PC-3 (cell line): ENCODE measurements at places on chromosomes 1 and 21. TPM values are rescaled to one million over a fixed set of nuclear protein-coding genes. Genes with fewer than 3 reads are reported as not detected.

- no peaks in the 10 kb centered on the region for H3K36me3 ChIP-seq
- peaks cover 3% of the 10 kb centered on the region; the same call in 1 of the 2 replicates for H3K4me1 ChIP-seq
- no peak overlapping the region for H3K27ac ChIP-seq
Observed at GRCh38 chr1:100806601-100807000, 87.1 kb downstream of the VCAM1 start.

DNA sequence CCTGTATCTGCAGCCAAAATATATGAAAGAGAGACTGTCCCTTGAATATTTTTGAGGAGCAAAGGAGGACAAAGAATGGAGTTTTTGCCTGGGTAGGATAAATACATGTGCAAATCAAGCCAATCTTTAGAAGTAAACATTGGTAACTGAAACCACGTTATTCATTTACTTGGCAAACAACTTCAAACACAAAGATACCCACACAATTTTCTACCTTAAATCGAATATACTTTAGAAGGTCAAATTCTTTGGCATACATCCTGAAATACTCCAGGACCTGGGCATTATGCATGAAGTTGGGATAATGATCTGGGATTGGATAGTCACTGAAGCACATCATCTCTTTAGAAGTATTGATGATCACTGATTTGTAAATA, 9.6 kb downstream of the FMO5 start:
- H3K4me1 ChIP-seq: peaks cover 8% of the 10 kb centered on the region
- H3K4me3 ChIP-seq: no peak overlapping the region
- no peaks in the 10 kb centered on the region for H3K27me3 ChIP-seq
- no peak for DNase-seq
- no peaks in the 10 kb centered on the region for H3K36me3 ChIP-seq
- H3K27ac ChIP-seq: no peak overlapping the region

GRCh38 chr1:43779266-43779665, 71.9 kb downstream of the ST3GAL3 start:
- DNase-seq: no peak
- no peaks in the 10 kb centered on the region for H3K27me3 ChIP-seq
- H3K27ac ChIP-seq: no peak overlapping the region

DNA sequence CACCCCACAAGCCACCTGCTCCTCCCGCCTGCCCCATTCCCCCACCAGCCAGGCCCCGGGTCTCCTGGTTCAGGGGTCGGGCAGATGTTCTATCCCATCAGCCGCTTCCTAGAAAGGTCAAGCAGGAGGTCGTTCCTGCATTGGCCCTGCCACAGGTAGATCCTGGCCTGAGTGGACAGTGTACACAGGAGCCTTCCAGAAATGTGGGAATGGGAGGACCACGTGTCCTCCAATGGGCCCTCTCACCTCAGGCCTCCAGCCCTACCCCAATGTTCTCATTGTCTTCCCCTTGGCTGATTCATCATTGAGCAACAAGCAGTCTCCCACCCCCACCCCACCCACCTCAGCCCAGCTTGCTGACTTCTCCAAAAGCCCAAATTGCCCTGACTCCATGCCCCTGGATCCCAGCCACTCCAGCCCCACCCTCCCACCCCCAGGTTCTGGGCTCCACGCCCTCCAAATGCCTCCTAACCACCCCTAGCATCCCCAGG, 2.1 kb downstream of the S100A16 start:
- H3K27me3 ChIP-seq: no peaks in the 10 kb centered on the region
- peaks cover 29% of the 10 kb centered on the region for H3K36me3 ChIP-seq
- peak; percentile 94 for DNase-seq
- peak overlapping the region; percentile 100 for H3K27ac ChIP-seq

DNA sequence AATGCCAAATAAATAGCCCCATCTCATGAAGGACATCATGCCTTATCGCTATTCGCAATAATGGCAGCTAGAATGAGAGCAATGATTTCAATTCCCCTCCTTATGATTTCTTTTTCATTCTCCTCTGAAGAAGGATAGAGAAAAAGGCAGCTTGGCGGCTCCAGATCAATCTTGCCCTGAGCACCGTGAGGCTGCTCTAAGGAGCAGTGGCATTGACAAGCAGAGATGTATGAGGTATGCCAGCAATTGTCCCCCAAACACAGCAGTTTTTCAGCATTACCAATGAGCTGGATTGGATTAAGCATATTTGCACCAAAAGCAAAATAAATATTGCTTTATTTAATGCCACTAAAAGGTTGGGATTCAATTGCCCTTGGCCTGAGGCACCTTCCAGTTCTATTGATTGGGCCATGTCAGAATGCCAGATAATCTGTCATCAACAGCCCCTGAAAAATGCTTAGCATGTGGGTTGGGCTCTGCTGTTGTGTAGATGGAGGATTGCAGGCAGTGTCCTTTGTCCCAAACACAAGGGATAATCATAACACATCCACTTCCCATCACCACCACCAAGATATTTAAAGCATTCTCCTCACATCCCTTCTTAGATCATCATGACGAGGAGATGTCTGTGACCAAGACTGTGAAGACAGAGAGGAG, 135.7 kb downstream of the BEND5 start:
- H3K27ac ChIP-seq: no peak overlapping the region
- no peak for DNase-seq
- no peaks in the 10 kb centered on the region for H3K36me3 ChIP-seq
- H3K4me1 ChIP-seq: no peaks in the 10 kb centered on the region
- peaks cover 92% of the 10 kb centered on the region for H3K27me3 ChIP-seq

GRCh38 chr1:204972426-204972825, 70.6 kb upstream of the CNTN2 start:
- no peak for DNase-seq
- no peak overlapping the region for H3K27ac ChIP-seq
- H3K27me3 ChIP-seq: peaks cover 14% of the 10 kb centered on the region; the same call in 1 of the 2 replicates

- H3K4me1 ChIP-seq: no peaks in the 10 kb centered on the region
- no peak for DNase-seq
- H3K4me3 ChIP-seq: no peak overlapping the region
- H3K27me3 ChIP-seq: no peaks in the 10 kb centered on the region
- no peaks in the 10 kb centered on the region for H3K36me3 ChIP-seq
- no peak overlapping the region for H3K27ac ChIP-seq
Observed at GRCh38 chr1:80675454-80675853, 1125.3 kb upstream of the ADGRL2 start.

- H3K27ac ChIP-seq: no peak overlapping the region
- no peaks in the 10 kb centered on the region for H3K4me1 ChIP-seq
- H3K27me3 ChIP-seq: no peaks in the 10 kb centered on the region
Observed at GRCh38 chr1:53725238-53725689, 13.7 kb downstream of the GLIS1 start.

DNA sequence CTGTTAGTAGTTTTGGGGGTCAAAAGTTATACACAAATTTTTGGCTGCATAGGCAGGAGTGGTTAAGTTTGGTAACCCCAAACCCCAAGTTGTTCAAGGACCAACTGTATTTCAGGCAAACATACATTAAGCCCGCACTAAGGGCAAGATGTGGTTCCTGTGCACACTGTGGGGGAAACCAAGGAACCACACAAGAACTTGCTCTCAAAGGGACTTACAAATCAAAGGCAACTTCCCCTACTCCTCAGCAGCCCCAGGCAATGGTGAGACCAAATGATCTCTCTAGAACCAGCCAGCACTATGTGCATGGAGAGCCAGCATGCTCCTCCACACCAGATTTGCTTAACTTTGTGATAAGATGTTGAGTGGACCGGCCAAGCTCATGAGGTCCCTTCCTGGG, 35.3 kb downstream of the PACC1 start:
- H3K36me3 ChIP-seq: peaks cover 20% of the 10 kb centered on the region
- no peak overlapping the region for H3K27ac ChIP-seq
- no peak for DNase-seq
- H3K27me3 ChIP-seq: no peaks in the 10 kb centered on the region
- no peaks in the 10 kb centered on the region for H3K4me1 ChIP-seq
- no peak overlapping the region for H3K4me3 ChIP-seq

GRCh38 chr1:3161176-3161840, 92.3 kb downstream of the PRDM16 start:
- DNase-seq: no peak
- no peaks in the 10 kb centered on the region for H3K4me1 ChIP-seq
- H3K36me3 ChIP-seq: no peaks in the 10 kb centered on the region
- H3K4me3 ChIP-seq: no peak overlapping the region
- H3K27me3 ChIP-seq: peaks cover 62% of the 10 kb centered on the region
- H3K27ac ChIP-seq: no peak overlapping the region

DNA sequence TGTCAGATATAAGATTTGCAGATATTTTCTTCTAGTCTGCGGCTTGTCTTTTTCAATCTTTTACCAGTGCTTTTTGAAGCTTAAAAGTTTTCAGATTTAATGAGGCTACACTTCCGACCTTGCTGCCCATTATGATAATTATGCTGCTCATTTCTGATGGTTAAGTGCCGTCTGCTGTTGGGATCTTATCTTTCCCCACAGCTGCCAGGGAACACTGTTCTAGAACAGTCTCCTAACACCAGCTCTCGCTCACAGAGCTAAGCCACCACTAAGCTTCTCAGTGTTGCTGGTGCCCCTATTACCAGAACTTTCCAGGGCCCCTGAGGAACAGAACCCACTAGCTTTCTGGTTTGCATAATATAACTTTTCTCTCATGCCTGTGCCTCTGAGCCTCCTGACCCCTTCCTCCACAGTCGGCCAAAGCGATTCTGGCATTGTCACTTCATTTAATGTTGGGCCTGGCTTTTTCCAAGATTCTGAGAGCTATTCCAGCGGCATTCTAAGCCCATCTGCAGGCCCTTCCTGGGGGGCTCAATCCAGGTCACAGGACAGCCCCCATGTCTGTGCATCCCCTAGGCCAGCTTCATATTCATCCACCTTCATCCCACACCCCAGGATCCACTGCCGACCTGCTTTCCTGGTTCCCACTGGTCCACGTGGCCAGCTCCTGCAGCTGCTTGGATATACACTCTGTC, 237.0 kb downstream of the PTPRU start:
- peaks cover 67% of the 10 kb centered on the region for H3K27me3 ChIP-seq
- no peaks in the 10 kb centered on the region for H3K4me1 ChIP-seq
- no peak for DNase-seq
- H3K36me3 ChIP-seq: no peaks in the 10 kb centered on the region
- H3K4me3 ChIP-seq: no peak overlapping the region
- H3K27ac ChIP-seq: no peak overlapping the region

GRCh38 chr21:14773777-14774345, 227.7 kb upstream of the SAMSN1 start:
- H3K4me1 ChIP-seq: no peaks in the 10 kb centered on the region
- peak; percentile 77 for DNase-seq
- H3K4me3 ChIP-seq: no peak overlapping the region
- no peaks in the 10 kb centered on the region for H3K27me3 ChIP-seq
- H3K27ac ChIP-seq: no peak overlapping the region

DDOST gene
- total RNA-seq: 334 and 357 TPM in 2 replicates

MYOG gene
- total RNA-seq: not detected in 2 replicates

RSPO1 gene
- not detected in 2 replicates for total RNA-seq

HCRTR1 gene
- total RNA-seq: not detected in 2 replicates

OR2AK2 gene
- total RNA-seq: 0.11 TPM in 1 of 2 replicates, not detected in the other
